ENCODE measurements at places on chromosomes 7 and 10. TPM values are rescaled to one million over a fixed set of nuclear protein-coding genes. Genes with fewer than 3 reads are reported as not detected.

GRCh38 chr7:94913391-94913790 is 6.0 kb downstream of the PPP1R9A start:
- DNase-seq = no peak

The ELFN1 gene
- 0.56 TPM for total RNA-seq

GRCh38 chr10:125129076-125129458 is 31.3 kb downstream of the CTBP2 start:
- DNase-seq = no peak

GRCh38 chr10:51800121-51800520 is 100.7 kb upstream of the CSTF2T start:
- no peak for DNase-seq

DNA sequence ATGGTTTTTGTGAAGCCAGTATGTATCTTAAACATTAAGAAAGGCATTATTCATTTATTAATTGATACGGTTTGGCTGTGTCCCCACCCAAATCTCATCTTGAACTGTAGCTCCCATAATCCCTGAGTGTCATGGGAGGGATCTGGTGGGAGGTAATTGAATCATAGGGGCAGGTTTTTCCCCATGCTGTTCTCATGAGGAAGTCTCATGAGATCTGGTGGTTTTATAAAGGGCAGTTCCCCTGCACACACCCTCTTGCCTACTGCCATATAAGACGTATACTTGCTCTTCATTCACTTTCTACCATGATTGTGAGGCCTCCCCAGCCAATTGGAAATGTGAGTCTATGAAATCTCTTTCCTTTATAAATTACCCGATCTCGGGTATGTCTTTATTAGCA is 28.1 kb downstream of the OTUD1 start:
- no peak for DNase-seq

The MRPS33 gene
- total RNA-seq = 49.7 TPM

DNA sequence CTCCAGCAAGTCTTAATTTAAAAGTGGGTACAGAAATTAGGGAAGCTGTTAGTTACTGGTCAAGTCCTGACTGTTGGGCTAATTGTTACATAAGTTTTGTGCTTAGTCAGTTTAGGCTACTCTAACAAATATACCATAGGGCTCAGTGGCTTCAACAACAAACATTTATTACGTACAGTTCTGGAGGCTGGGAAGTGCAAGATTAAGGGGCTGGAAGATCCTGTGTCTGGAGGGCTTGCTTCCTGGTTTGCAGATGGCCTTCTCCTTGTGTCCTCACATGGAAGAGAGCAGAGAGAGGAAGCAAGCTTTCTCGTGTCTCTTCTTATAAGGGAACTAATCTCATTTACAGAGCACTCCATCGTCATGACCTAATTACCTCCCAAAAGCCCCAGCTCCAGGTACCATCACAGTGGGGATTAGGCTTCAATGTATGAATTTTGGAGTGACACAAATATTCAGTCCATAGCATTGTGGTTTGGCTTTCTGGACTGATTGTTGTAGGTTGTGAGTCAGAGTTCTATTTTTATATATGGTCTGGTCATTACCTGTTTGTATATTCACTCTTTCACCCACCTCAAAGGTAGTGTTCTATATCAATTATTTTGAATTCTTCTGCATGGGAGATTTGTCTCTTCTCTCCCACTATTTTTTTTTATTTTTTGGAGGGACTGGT is 17.1 kb downstream of the ST7 start:
- no peak for DNase-seq

The TFEC gene
- not detected for total RNA-seq

DNA sequence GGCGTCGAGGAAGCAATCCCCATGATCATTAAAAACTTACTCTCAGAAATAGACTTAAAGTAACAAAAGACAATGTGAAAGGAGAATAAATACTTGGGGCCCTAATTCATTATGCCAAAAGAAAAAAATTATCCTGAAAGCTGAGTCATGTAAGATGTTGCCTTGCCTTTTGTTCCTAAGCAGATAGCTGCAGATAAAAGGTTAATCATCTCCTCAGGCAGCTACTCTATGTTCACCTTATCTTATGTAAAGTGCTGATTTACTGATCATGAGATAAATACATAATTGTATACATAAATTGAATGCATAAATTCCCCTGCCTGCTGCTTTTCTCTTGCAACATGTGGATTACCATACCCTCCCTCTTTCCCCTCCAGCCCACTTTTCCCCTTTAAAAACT is 28.1 kb upstream of the CREB3L2 start:
- no peak for DNase-seq

- no peak for DNase-seq
Observed at GRCh38 chr7:22801912-22802311, 20.7 kb downstream of the TOMM7 start.

DNA sequence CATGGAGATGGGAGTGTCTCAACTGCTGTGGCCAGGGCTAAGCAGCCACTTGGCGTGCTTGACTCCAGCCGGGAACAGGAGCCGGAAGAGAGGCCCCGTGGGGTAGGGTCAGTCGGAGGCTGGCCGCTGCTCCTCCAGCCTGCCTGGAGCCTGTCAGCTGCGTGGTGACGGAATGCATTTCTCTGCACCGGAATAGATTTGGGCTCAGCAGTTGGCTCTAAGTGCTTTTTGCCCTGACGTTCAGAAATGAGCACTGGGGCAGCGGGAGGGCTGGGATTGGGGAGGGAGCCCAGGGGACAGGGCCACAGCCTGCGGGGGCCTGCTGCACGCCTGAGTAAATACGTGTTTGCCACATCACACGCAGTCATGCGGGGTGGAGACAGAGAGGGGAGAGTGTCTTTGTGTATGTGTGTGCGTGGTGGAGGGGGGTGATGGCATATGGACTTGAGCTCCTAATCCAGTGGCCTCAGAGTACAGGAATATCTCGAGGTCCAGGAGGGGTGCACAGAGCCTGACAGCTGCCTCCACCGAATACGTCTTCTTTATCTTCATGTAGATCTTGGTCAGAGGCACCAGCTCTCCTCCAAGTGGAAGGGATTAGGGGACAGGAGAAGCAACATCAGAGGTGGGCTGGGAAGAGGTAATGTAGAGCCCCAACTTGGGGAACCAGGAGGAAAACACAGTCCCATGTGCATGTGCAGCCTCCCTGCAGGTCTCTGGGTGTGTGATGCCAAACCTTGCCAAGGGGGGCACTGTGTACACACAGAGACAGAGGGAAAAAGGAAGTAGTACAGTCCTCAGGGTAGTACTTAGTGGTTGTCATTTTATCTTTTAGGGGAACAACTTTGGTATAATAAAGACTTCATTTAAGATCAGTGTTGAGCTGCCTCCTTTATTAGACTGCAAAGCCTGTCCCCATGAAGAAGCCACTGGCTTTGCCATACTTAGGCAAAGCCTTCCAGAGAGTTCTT is 151.4 kb downstream of the CDH23 start:
- DNase-seq = no peak

- no peak for DNase-seq
Observed at GRCh38 chr10:128300290-128300824, 174.1 kb upstream of the MKI67 start.

DNA sequence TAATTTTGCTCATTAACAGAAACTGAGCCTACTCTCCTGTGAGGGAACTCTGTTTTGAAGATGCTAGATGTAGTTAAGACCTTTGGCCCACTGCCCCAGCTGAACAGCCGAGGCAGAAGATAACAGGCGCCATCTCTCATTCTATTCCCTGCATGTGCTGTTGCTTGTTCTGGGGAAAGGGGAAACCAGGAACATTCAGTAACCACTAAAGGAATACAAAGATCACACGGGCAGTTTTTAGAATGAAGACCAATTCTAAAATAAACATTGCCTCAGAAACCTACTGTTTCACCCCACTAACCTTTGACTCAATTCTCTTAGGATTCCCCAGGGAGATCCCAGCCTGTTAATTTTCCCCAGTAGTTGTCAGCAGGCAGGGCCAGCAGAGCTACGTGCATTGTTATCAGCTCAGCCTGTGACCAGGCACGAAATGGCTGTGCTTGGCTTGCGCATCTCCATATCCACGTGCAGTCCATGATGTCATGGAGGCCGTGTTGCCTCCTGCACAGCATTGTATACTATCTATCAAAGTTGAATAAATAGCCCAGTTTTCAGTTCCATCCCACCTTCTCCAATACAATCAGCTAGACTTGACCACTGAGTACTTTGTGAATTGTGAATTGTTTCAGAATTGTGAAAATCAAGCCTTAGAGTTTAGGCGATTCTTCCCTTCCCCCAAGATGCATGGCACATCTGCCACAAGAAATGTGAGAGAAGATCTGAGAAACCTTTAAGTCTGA is 36.0 kb downstream of the ANK3 start:
- no peak for DNase-seq

- peak; percentile 27 for DNase-seq
Observed at GRCh38 chr10:67520924-67521520, 175.0 kb downstream of the CTNNA3 start.

GRCh38 chr7:55532150-55532917 is 40.0 kb downstream of the VOPP1 start:
- no peak for DNase-seq

The OR2F2 gene
- total RNA-seq = not detected

The TAS2R5 gene
- not detected for total RNA-seq

The MLXIPL gene
- total RNA-seq = not detected

The AQP1 gene
- not detected for total RNA-seq

The OR6V1 gene
- total RNA-seq = not detected

DNA sequence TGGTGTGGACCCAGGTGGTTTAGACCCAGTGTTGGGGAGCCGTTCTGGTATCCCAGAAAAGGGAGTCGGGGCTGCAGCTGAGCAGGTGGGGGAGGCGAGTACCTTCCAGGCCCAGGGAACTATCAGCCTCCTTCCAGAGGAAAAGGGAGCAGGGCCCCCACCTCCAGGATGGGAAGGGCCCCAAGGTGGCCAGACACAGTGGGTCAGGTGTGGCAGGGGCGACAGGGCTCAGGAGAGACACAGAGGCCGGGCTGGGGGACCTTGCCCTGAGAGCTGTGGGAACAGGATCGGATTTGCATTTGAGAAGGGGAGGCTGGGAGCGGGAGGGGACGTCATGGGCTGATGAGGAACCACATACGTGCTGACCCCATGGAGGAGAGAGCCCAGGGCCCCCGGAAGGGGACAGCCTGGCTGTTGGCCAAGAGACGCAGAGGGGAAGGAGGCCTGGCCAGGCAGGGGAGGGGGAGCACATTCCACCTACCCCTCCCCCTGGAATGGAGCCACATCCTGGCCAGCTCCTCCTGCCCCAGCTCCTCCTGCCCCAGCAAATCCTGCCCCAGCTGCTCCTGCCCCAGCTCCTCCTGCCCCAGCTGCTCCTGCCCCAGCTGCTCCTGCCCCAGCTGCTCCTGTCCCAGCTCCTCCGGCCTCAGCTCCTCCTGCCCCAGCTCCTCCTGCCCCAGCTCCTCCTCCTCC is 9.7 kb upstream of the TTYH3 start:
- no peak for DNase-seq

DNA sequence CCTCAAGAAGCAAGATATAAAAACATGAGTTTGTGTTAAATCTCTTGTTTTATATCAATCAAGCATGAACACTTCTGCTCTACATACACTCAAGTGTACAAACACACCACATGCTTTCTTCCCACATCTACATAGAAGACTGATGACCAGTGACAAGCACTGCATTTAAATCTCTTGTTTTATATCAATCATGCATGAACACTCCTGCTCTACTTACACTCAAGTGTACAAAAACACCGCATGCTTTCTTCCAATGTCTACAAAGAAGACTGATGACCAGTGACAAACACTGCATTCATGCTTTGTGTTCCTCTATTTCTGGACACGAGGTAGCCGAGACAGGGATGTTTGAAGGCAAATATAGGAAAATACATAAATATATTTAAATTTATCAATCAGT is 642.0 kb upstream of the PFKP start:
- DNase-seq = no peak

DNA sequence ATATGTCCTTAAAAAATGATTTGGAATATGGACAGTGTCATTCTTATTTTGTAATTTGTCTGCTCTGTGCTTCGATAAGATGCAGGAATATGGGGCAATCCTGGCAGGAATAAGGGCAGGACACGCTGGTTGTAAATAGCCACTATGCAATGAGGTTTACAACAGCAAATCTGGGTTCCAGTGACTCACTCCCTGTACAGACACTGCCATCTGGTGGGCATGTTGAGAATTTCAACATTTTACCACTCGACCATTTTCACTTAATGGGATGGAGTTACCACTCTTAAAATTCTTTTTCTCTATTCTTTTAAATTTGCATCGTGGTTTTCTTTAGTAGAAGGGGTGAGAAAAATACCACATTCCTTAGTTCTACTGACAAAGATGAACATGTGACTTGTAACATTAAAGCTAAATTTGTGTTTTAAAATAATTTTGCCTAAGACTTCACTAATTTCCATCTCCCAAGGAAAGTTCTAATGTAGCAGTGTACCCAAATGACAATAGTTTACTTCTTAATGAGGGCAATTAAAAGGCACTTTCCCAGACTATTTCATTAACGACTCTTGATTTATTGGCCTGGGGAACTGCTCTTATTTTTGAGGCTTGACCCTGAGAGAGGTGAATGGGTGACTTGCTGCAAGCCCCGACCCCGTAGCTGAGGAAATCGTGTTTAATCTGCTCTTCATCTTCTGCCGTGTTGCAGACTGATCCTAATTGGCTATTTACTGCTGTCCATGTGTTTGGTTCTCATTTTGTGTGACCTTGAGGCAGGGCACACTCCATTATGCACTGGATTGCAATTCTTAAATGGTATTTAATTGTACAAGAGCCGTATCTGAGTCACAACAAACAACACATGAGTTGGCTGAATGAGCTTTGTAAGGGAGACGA is 173.6 kb upstream of the IMMP2L start:
- DNase-seq = peak; percentile 6

All from MG63 (cell line).